Activated CD4-positive, alpha-beta T cell treated with anti-CD3 and anti-CD28 coated beads, Interleukin-2, amount 50 U/mL, for 1 hour (primary cell): ENCODE measurements at places on chromosomes 12 and 14.

- no peak for DNase-seq
These were observed 191.8 kb downstream of the BMP4 start for GRCh38 chr14:53764846-53765245.

DNA sequence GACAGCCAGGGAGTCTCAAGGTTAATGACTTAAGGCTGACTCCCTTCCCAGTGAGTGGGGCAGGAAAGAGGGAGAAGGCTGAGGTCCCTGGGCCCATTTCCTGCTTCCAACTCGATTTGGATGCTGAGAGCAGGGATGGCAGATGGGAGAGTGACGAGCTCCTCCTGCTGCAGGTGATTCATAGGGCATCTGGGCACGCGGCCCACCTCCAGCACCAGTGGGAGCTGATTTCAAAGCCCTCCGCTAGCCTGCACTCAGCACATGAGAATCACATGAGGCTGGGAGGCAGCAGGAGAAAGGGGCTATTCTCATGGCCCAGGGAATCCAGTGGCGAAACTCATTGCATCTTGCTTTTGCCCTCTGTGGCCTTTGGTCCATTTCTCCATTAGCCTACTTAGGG lies 90.8 kb downstream of the SSPN start:
- no peak for DNase-seq

DNA sequence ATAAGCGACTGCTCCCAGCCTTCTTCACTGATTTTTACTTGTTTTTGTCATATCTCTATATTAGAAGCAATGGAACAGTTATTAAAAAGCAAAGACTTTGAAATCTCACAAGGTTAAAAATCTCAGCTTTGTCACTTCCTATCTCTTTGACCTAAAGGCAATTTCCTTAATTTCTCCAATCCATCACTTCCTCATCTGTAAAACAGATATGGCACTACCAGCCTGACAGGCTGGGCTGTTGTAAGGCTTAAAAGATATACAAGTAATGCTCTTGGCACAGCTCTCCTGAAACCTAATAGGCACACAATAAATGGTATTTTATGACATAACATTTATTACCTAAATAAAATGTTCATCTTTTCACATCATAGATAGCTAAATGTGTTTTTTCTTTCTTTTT lies 25.6 kb downstream of the ATXN2 start:
- DNase-seq: no peak

DNA sequence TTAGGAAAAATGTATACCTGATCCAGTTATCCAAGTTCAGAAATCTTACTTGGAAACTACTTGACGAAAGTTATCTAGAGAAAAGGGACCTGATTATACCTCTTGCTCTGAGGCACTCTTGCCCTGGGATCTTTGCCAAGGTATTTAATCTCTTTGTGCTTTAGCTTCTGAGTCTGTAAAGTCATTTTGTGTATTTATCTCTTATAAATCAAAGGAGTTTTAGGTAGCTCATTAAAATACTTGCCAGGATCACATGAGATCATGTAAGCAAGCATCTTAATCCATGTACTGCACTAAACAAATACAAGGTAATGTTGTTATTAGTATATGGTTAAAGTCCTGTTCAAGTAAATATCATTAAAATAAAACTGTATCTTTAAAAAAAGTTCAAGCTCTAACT lies 147.5 kb downstream of the IPO8 start:
- no peak for DNase-seq

DNA sequence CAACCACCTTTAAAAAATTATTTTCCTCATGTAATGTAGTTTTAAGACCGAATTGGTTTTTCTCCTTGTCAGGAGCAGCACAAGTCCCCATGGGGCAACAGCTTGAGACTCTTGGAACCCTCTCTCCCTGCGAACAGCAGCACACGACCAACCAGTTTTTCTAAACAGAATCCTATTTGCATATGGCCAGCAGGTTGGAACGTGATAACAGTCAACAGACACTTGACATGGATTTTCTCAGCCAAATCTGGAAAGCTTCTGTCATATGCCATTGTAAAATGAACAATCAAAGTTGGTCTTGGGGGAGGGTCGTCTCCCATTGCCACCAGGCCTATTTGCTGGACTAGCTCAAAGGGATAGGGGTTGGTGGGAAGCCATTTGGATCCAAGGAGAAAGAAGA lies 1915.0 kb upstream of the FLRT2 start:
- no peak for DNase-seq
